ENCODE measurements at places on chromosomes 6 and 20. TPM values are rescaled to one million over a fixed set of nuclear protein-coding genes. Genes with fewer than 3 reads are reported as not detected.

Gene KHDC3L
- not detected for total RNA-seq

Gene SRXN1
- 21.1 TPM for total RNA-seq

Gene CST5
- not detected for total RNA-seq

DNA sequence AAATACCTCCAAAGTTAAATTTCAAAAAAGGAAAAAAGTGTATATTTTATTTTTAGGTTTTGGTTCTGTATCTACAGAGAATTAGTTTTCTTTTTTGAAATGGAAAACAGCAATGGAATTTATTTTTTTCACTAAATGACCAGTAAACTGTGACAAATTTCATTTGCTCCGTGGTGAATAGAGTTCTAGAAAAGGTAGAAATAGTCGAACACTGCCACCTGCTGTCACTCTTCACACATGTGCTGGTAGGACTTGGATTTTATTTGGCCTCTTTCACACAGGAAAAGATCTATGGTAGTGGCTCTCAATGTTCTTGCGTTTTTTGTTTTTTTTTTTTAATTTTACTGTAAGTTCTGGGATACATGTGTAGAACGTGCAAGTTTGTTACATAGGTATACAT, 312.5 kb downstream of the EYA4 start:
- H3K4me3 ChIP-seq, result no peak overlapping the region
- peak; percentile 82 for DNase-seq
- no peaks in the 10 kb centered on the region for H3K27me3 ChIP-seq
- no peak overlapping the region for H3K27ac ChIP-seq
- no peaks in the 10 kb centered on the region for H3K36me3 ChIP-seq
- no peaks in the 10 kb centered on the region for H3K4me1 ChIP-seq
